ENCODE measurements at places on chromosomes 16 and 17.

- no peak for DNase-seq
These were observed 5.7 kb upstream of the CDH5 start for GRCh38 chr16:66360624-66361324.

- DNase-seq = no peak
These were observed 690 bp downstream of the NDE1 start for GRCh38 chr16:15650698-15651171.

DNA sequence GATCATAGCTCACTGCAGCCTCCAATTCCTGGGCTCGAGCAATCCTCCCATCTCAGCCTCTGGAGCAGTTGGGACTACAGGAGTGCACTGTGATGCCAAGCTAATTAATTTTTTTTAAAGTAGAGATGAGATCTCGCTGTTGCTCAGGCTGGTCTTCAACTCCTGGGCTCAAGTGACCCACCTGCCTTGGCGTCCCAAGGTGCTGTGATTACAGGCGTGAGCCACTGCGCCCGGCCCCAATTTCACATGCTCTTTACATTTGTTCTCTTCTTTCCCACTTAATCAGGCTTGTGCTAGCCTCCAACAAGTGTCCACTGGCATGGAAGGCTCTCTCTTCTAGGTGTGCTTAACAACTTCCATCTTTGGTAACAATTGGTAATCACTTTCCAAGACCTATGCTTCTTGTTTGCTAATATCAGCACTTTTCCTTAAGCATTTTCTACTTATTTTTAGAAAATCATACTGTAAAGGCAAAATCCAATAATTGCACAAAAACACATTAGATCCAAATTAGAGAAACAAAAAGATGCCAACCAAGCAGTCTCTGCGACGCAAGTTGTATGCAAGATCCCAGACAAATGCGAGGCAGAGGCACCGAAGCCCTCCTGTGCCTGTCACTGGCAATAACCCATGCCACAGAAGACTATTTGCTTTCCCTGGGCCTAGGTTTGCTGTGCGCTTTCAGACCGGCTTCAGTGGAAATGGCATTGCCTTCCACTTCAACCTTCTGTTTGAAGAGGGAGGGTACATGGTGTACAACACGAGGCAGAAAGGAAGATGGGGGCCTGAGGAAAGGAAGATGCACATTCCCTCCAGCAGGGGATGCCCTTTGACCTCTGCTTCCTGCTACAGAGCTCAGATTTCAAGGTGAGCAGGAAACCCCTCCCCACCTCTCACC lies 52.6 kb downstream of the NOS2 start:
- DNase-seq = no peak

GRCh38 chr17:57046749-57047148 lies 38.3 kb upstream of the AKAP1 start:
- no peak for DNase-seq

- no peak for DNase-seq
These were observed 478.8 kb downstream of the NPIPA7 start for GRCh38 chr16:16857603-16858283.

DNA sequence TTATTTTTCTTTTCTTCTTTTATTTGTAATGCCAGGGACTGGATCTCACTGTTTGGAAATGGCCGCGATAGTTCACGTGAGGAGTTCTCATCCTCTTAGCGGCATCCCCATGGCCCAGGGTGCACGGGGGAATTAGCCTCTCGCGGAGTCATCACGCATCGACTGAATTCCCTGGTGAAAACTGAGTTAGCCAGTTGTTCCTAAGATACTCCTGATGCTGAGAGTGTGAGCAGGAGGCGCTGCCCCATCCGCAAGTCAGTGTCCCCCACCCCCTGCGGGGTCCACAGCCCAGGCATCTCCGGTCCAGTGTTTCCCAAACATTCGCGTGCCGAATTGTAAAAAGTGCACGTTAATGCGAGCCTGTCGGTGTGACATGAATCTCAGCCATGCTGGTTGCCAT lies 277.2 kb downstream of the CPPED1 start:
- no peak for DNase-seq

GRCh38 chr16:3054965-3055733 lies 8.8 kb downstream of the MMP25 start:
- no peak for DNase-seq

DNA sequence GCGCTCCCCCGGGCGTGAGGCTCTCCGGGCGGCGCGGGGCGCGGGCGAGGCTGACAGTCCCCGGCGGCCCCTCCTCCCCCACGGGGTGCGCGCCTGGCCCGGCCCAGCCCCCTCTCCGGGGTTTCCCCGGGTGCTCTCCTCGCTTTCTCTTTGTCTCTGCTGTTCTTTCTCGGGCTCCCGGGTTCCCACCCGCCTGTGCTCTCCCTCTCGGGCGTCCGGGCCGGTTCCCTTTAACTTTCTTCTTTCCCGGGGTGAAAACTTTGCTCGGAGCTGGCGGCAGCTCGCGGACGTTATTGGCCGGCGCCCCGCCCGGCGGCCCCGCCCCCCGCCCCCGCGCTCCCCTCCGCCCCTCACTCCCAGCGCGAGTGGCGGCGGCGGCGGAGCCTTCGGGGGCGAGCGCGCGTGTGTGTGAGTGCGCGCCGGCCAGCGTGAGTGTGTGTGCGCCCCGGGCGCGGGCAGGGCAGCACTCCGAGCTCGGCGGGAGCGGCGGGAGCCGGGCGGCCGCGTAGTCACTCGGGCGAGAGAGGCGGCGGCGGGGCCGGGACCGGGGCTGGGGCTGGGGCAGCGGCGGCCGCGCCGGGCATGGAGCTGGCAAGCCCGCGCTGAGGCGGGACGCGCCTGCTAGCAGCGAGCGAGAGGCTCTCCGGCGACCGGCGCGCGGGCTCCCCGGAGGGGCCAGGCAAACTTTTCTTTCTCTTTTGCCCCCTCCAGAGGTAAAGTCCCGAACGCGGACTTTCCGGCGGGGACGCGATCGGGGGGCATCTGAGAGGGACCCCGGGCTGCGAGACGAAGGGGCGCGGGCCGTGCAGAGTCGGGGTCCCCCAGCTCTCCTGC lies at the start of gene NTN1:
TSS of gene NTN1 (plus strand) at position 353 of the 834 bp plus-strand sequence. CDS start 864 bp downstream, outside the sequence.
- DNase-seq = no peak

GRCh38 chr16:88936008-88936555 lies 40.9 kb downstream of the CBFA2T3 start:
- DNase-seq = no peak

GRCh38 chr16:84183911-84184591 lies 2.8 kb downstream of the TAF1C start:
- no peak for DNase-seq

Data from caudate nucleus (tissue), 63 donors.